Cerebellum (tissue), 4 donors: ENCODE measurements at places on chromosomes 13 and 19.

DNA sequence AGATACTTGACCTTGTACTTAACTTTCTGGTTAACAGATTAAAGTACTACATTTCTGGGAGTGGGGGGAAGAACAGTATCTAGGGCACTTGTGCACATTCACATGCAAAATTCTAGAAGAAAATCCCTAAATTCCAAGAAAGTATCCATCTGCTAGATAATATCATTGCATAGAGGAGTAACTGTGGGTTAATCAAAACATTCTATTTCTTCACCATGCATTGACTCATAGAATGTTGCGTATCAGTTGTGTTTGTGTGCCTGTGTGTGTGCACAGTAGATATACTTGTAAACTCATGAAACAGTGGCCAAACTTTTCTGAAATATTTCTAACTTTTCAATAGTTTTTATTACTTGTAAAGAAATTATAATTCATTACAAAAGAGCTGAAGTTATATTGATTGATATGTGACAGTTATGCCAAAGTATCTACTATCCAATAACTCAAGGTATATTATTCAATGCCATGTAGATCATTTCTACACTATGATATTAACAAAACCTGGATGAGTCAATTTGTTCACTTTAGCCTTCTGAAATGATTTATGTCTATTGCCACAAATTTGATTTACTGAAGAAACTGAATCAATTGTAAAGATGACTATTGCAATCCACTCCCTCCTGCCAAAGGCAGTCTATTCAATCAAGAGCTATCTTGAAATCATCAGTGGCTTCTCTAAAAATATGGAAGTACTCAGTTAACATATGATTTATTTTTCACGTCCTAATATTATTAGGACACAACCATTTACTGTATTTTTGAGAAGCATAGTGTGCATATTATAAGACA is 756.7 kb upstream of the ARGLU1 start:
- DNase-seq: no peak

DNA sequence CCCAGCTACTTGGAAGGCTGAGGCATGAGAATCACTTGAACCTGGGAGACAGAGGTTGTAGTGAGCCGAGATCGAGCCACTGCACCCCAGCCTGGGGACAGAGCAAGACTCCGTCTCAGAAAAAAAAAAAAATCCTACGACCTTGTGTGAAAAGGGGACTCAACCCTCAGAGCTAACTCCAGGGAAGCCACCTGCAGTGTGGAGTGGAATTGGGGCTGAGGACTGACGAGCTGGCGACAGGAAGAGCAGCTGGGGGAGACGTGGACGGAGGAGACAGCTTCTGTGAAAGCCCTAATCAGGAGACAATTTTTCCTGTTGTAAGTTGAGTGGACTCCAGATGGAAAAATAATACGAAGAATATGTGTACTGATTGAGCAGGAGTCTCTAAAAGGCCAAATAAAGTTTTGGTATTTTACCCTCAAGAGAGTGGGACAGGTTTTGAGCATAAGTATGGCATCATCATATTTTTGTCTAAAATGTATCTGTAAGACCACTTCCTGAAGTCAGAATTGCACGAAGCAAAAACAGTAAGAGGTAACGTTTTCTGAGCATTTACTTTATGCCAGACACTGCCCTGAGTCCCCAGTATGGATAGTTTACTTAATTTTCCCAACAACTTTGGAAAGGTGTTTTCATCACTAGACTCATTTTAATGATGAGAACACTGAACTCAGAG is 12.0 kb upstream of the LAIR1 start:
- DNase-seq: no peak

DNA sequence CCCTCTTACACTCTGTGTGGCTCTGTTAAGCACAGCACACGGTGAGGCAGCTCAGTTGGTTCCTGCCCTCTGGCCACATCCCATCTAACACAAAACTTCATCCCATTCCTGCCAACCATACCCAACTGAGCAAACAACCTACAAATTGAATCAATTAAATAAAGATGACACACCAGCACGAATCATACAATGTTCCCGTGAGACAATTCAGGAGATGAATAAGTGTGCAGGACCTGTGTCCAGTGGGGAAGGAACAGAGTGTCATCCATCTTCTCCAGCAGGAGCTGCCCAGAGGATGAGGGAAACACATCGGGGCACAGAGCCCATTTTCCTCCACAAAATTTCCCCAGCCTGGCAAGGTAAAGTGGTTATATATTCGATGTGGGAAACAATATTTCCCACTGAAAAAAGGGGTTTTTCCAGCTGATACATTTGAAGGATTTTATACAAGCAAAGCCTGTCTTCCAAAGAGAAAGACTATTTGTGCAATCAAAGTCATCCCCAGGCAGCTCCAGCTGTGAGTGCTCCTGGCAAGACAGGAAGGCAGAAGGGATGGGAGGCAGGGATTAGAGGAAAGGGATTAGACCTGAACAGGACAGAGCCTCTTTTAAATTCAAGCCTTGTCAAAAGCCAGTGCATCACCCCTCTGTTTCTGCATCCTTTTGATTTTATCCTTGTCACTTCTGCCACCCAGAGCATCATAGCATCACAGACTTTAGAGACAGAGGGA is 240.2 kb downstream of the LHFPL6 start:
- DNase-seq: peak; percentile 25

DNA sequence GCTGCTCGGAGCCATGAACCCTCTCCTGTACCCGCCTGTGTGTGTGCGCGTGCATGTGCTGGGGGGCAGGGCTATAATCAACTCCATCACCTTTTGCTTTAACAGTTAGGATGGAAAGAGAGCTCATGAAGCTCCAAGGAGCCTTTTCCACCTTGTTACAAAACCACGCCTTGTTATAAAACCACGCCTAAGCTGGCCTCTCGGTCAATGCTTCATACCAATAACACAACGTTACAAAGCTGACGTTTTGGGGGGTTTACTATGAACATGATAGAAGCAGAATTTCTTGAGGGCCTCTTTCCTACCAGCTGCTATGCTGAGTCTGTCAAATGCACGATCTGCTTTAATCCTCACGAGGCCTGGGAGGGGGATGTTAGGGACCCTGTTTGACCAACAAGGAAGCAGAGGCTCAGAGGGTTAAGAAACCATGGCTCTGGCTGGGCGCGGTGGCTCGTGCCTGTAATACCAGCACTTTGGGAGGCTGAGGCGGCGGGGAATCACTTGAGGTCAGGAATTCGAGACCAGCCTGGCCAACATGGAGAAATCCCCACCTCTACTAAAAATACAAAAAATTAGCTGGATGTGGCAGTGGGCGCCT is 11.9 kb downstream of the CAPS start:
- no peak for DNase-seq

DNA sequence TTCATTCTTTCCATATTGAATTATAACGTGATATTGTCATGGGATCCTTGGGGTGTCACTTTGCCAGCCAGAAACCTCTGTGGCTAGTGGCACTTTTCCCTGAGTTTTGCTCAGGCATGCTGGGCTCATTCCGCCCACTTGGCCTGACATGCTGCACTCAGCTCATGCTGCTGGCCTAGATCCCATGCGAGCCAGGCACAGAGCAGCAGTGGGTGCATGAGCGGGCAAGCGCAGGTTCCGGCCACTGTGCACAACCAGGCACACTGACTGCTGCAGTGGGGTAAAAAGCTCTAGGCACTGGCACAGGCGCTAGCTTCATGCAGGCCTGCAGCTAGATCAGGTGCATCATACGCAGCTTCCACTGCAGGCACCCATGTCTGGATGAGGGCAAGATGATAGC is 221.2 kb downstream of the MAB21L1 start:
- DNase-seq: peak; percentile 77

DNA sequence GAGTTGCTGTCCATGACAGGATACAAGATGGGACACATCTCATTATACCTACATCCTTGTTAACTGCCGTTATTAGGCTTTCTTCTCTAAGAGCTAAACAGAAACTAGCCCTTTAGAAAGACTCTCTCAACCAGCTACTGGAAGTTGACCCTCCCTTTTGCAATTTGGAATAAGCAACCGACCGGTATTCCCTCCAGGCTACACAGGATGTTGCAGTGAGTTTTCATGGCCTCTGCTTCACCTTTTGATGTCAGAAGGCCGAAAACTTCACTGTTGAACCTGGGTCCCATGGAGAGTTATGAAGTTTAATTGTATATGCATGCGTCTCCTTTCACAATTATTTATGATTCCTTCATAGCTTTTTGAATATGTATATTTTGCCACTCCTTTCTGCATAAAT is 1042.5 kb upstream of the SPRY2 start:
- DNase-seq: no peak
